Activated CD4-positive, alpha-beta T cell treated with anti-CD3 and anti-CD28 coated beads, Interleukin-2, amount 10 ng/mL, durations not matched to agents 7 days and 5 days (primary cell): ENCODE measurements at places on chromosomes 5 and 9.

GRCh38 chr9:85515021-85515420, 226.7 kb downstream of the AGTPBP1 start:
- DNase-seq = no peak

DNA sequence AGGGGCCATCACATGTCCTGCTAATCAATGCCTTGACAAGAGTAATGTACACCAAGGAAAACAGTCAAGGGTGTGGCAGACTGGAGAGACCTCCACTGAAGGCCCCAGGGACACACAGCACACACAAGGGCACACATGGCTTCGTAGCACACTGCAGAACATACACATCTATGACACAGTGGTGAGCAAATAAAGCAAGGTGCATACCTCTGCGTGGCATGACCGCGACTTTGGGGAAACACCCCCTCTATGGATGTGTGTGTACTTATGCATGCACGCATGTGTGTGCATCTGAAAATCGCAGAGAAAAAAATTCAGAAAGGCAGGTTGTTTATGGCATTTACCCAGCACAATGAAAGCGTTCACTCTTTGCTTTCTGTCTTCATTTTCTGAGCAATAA, 20.5 kb downstream of the SEMA4D start:
- DNase-seq = peak; percentile 61

- no peak for DNase-seq
These were observed 615.6 kb downstream of the EBF1 start for GRCh38 chr5:158484150-158484549.

- DNase-seq = no peak
These were observed 35.7 kb downstream of the LRRC70 start for GRCh38 chr5:62614355-62614754.

DNA sequence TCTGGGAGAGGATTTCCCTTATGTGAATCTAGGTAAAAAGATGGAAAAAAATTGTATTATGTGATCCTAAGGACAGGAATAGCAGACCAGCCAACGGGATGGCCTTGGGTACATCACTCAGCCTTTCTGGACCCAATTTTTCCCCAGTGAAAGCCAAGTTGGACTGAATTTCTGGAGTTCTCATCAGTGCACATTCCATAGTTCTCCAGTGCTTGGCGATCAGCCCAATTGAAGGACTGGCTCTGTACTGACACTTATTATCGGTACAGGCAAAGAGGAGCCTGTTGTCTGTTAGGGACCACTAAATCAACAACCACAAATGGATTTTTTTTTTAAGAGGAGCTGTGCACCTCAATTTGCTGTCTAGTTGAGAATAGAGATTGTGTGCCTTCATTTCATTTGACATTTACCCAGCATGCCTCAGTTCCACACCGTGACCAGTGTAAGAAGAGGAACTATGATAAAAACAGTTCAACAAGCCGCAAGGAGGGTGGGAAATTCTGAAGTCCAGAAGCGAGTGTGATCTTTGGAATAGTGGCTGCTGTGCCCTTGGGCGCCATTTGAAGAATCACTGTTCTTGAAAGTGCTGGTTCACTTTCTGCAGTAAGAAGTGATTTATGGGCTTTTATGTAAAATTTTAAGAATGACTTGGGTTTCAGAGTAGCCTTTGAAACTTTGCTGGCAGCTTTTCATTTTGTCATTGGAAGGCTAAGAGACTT, 8.0 kb downstream of the ARL10 start:
- no peak for DNase-seq

GRCh38 chr9:116693233-116693731, 6.2 kb downstream of the TRIM32 start:
- DNase-seq = no peak

DNA sequence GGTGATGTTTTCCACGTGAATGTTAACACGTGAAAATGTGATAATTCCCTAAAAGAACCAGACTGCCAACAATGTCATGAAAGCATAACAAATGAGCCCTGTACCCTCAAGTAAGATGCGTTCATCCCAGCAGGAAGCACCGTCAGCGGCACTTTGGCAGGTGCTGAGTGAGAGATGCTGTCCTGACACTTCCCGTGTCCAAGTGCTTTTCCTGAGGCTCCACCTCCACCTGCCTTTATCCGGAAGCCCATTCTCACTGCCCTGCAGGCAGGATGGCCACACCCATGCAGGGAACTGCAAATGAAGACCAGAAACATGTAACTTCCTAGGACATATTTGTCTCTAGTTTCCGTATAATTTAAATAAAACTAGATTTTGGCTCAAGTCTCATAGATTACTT, 238.0 kb upstream of the IRX2 start:
- no peak for DNase-seq

GRCh38 chr9:73871636-73872035, 625.5 kb upstream of the RORB start:
- no peak for DNase-seq

GRCh38 chr5:92795633-92796032, 785.4 kb downstream of the NR2F1-AS1 start:
- no peak for DNase-seq
